ENCODE measurements at places on chromosomes 3 and 15. TPM values are rescaled to one million over a fixed set of nuclear protein-coding genes. Genes with fewer than 3 reads are reported as not detected.

Gene SCAANT1
- not detected for total RNA-seq

GRCh38 chr3:28139288-28139687 is 102.1 kb upstream of the CMC1 start:
- H3K4me3 ChIP-seq = no peak overlapping the region
- peaks cover 6% of the 10 kb centered on the region for H3K4me1 ChIP-seq
- no peaks in the 10 kb centered on the region for H3K36me3 ChIP-seq
- no peak overlapping the region for H3K27ac ChIP-seq
- no peaks in the 10 kb centered on the region for H3K27me3 ChIP-seq
- DNase-seq = no peak

DNA sequence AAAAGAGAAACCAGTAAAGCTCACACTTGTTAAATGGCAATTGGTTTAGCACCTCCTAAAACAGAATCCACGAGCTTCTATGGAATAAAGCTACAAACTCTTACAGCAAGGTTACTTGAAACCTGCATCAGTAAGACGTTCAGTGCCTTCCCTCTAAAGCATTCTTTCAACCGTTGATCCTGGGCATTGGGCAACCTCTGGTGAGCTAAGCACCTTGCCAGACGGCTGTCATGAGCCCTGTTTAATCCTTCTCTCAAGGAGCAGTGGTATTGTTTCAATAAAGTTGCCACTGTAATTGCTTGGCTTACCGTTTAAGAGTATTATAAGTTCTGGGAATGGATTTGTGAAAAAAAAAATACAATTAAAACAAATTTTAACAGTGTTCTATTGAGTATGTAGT is 75.0 kb downstream of the COL8A1 start:
- H3K4me3 ChIP-seq = no peak overlapping the region
- no peaks in the 10 kb centered on the region for H3K4me1 ChIP-seq
- H3K27me3 ChIP-seq = no peaks in the 10 kb centered on the region
- no peaks in the 10 kb centered on the region for H3K36me3 ChIP-seq
- no peak for DNase-seq
- no peak overlapping the region for H3K27ac ChIP-seq

- H3K4me3 ChIP-seq = no peak overlapping the region
- DNase-seq = no peak
- no peak overlapping the region for H3K27ac ChIP-seq
- H3K4me1 ChIP-seq = no peaks in the 10 kb centered on the region
- no peaks in the 10 kb centered on the region for H3K36me3 ChIP-seq
Observed at GRCh38 chr3:153284282-153284938, 122.4 kb downstream of the RAP2B start.

DNA sequence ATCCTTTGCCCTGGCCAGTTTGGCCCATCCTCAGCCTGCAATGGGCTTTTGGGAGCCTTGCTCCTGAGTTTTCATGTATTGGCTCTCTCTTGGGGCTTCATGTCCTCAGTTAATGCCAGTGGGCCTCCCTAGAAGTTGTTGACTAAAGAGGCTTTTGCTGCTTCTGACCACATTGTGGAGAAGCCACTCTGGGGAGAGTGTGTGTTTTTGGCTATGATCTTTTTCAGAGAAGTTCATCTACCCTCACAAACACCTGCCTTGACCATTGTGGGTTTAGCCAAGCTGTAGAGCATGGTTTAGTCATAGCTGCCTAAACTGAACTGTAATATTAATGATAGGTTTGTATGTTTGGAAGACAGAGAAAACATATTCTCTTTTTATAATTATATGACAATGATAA is 6.0 kb downstream of the MRAS start:
- H3K4me3 ChIP-seq = no peak overlapping the region
- no peak for DNase-seq
- no peak overlapping the region for H3K27ac ChIP-seq

Gene TTLL13
- total RNA-seq = 0.69 TPM

- H3K4me3 ChIP-seq = no peak overlapping the region
- no peaks in the 10 kb centered on the region for H3K36me3 ChIP-seq
- no peak for DNase-seq
- H3K4me1 ChIP-seq = no peaks in the 10 kb centered on the region
Observed at GRCh38 chr3:94310341-94311135, 247.7 kb downstream of the NSUN3 start.

- no peak overlapping the region for H3K4me3 ChIP-seq
- no peaks in the 10 kb centered on the region for H3K4me1 ChIP-seq
- H3K27me3 ChIP-seq = peaks cover 8% of the 10 kb centered on the region
- DNase-seq = no peak
Observed at GRCh38 chr15:85151861-85152260, 170.2 kb downstream of the PDE8A start.

GRCh38 chr15:73353734-73354133 is 15.0 kb downstream of the HCN4 start:
- H3K4me3 ChIP-seq = no peak overlapping the region
- H3K27me3 ChIP-seq = no peaks in the 10 kb centered on the region
- peaks cover 8% of the 10 kb centered on the region for H3K4me1 ChIP-seq
